ENCODE measurements at places on chromosomes 1 and 21. TPM values are rescaled to one million over a fixed set of nuclear protein-coding genes. Genes with fewer than 3 reads are reported as not detected.

DNTTIP2 gene
- total RNA-seq: 88.5 TPM

CELA3A gene
- total RNA-seq: not detected

ACOT11 gene
- total RNA-seq: 0.85 TPM

ERI3 gene
- 28.3 TPM for total RNA-seq
